Central memory CD8-positive, alpha-beta T cell (primary cell): ENCODE measurements at places on chromosomes 4 and X.

GRCh38 chr4:173367946-173368345 is 2.8 kb upstream of the SAP30 start:
- no peak for DNase-seq

GRCh38 chrX:21700275-21700674 is 42.1 kb upstream of the KLHL34 start:
- no peak for DNase-seq

GRCh38 chr4:97103252-97103651 is 1040.0 kb downstream of the STPG2 start:
- DNase-seq: no peak

GRCh38 chrX:143781103-143781502 is 60.6 kb upstream of the SPANXN2 start:
- no peak for DNase-seq

DNA sequence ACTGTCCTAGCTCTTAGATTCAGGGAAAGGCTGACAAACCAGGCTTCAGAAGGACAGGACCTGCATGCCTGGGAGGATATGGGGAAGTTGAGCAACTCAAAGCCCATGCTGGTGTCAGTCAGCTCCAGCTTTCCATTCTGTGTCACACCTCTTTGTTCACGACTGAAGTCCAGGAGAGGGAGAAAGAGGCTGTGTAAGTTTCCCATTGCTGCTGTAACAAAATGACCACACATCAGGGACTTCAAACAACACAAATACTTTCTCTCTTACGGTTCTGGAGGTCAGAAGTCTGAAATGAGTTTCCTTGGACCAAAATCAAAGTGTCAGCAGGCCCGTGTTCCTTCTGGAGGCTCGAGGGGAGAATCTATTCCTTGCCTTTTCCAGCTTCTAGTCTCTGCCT is 50.6 kb upstream of the STX18 start:
- no peak for DNase-seq

- peak; percentile 12 for DNase-seq
Measured at GRCh38 chrX:135477576-135477975, 42.9 kb upstream of the INTS6L start.

GRCh38 chr4:188647820-188648370 is 508.7 kb downstream of the TRIML1 start:
- DNase-seq: no peak

GRCh38 chr4:152864361-152864760 is 71.8 kb upstream of the FHDC1 start:
- no peak for DNase-seq
